ENCODE measurements at places on chromosomes 2 and 18.

GRCh38 chr2:162967811-162968210 is 129.2 kb upstream of the KCNH7 start:
- DNase-seq = no peak

DNA sequence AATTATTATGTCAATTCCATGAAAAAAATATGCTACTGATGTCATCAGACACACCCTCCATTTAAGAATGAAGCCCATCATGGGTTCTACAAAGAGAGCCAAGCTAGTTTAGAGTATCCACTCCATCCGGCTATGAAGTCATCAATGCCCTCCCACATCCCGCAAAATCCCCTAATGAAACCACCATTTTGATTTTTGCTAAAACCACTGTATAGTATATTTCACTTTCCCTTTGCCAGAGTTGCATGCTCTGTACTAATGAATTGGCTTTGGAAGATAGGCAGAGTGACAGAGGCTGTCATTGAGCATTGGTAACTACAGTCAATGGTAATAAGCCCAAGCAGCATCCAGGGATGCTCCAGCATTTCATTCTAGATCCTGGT is 118.6 kb downstream of the ANKRD44 start:
- no peak for DNase-seq

GRCh38 chr2:60478660-60479059 is 74.8 kb downstream of the BCL11A start:
- no peak for DNase-seq

GRCh38 chr2:37500031-37500430 is 155.6 kb downstream of the QPCT start:
- no peak for DNase-seq

DNA sequence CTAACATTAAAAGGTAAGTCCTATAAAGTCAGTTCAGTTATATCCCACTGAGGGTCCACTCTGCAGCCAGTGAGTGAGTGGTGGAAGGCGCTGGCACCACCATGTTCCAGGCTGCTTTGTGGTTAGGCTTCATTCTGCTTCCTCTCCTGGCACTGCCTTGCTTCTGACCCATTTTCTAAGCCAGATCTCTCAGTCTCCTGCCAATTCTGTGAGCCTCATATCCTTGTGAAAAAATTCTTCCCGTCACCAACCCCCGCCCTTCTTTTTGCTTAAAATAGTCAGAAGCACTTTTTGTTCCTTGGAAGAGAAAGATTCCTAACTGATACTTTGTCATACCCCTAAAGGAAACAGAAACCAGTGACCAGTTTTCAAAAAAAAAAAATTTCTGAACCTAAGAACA is 139.8 kb upstream of the NCK2 start:
- no peak for DNase-seq

- no peak for DNase-seq
Observed at GRCh38 chr2:205089958-205090357, 544.7 kb downstream of the PARD3B start.

GRCh38 chr2:64586883-64587481 is 62.9 kb downstream of the AFTPH start:
- DNase-seq = peak; percentile 58

DNA sequence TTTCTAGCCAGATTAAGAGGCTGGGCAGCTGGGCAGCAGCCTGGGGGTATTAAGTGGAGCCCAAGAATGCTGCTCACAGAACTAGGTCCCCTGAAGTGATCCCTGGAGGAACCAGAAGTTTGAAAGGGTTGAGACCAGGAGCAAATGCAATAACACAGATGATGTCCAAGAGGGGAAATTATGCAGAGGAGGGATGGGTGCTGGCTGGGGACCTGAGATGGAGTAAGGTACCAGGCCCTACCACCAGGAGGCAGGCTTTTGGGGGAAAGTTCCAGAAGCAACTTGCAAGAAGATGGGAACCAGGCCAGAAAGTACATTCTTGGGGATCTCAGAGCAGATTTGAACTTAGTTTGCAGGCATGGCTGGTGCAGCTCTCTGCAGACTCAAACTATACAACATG is 175.1 kb downstream of the NCK2 start:
- peak; percentile 66 for DNase-seq

DNA sequence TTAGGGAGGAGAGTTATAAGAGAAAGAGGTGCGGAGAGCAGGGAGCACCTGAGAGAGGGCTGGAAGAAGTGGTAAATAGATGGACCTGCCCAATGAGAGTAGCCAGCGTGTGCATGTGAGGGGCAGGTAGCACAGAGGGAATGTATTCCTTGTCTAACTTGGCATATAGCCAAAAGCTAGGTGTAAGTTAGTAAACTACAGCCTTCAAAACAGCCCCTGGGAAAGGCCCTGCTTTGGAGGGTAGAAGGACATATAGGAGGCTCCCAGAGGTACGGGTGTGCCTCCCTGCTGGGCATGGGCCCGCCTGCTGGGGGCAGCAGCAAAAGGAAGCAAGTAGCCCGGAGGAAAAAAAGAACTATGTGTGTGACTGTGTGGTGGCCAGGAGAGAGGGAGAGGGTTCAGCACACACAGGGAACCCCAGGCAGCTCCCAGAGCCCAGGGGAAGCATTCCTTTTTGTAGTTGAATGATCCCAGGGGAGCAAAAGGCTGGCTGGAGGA is 48.0 kb downstream of the TCF7L1 start:
- DNase-seq = no peak

GRCh38 chr2:28356095-28356911 is 36.4 kb upstream of the FOSL2 start:
- DNase-seq = no peak

DNA sequence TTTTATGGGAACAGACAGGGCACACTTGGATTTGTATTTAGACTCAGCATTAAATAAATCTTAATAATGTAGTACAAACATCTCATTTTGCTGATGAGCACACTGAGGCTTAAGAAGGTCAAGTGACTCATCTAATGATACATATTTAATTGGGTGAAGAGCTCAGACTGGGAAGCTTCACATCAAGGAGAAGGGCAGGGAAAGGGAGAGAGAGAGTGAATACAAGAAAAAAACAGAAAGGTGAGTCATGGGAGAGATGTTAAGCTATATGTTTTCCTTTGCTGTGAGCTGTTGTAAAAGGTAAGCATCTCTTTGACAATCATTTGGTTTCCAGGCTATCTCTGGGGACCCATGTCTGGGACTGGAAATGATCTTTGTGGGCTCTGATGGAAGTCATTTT is 277.8 kb downstream of the SETBP1 start:
- DNase-seq = no peak

DNA sequence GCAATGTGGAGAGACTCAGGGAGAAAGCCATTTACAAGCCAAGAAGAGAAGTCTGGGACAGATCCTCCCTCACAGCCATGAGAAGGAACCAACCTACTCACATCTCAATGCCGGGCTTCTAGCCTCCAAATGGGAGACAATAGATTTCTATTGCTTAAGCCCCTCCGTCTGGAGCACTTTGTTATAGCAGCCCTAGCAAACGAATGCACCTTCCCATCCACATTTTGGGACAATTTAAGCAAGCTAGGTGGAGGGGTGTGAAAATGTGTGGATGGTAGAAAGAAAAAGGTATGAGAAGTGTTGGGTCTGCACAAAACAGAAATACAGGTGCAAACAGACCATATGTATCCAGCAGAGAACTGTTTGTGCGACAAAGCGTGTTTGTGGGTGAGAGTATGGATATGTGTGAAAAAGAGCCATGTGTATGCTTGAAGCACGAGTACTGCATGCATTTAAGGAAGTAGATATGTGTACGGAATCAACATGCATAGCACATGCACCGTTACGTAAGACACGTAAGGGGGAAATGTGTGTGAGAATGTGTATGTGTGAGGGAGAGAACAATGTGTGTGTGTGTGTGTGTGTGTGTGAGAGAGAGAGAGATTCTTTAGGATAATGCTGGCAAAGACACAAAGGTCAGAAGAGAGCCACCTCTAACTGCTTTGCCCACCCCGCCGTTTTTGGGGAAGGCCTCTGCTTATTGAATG is 13.1 kb upstream of the E2F6 start:
- DNase-seq = no peak

DNA sequence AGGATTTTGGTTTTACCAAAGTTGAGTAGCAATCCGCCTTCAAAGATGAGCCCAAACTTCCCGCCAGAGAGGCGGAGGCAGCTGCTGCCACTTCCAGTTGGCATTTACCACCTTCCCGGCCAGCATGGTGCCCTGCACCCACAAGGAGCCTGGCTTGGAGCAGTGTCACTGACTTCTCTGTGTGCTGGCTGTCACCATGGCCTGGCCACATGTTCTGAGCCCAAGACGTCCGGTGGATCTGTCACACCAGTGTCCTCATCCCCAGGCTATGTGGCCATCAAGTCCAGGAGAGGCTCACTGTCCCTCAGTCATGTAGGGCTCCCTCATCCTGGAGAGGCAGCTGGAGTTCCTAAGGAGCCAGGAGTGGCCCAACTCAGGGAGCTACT is 100.6 kb downstream of the ACKR3 start:
- DNase-seq = no peak

DNA sequence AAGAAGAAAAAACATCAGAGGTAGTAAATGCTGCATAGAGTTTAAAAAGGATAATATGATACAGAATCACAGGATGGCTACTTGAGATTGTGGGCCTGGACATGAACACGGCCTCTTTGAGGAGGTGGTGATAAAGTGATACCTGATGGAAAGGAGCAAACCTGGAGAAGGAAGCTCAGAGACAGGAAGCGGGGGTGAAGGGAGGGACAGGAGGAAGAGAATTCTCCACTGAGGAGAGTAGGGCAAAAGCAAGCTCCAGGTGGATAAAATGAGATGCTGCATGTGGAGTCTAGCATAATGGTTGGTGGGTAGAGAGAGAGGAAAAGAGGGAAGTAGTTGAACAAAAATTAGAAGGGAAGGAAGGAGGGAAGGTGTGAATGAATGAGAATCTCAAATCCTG is 77.0 kb upstream of the GALNT3 start:
- DNase-seq = no peak

DNA sequence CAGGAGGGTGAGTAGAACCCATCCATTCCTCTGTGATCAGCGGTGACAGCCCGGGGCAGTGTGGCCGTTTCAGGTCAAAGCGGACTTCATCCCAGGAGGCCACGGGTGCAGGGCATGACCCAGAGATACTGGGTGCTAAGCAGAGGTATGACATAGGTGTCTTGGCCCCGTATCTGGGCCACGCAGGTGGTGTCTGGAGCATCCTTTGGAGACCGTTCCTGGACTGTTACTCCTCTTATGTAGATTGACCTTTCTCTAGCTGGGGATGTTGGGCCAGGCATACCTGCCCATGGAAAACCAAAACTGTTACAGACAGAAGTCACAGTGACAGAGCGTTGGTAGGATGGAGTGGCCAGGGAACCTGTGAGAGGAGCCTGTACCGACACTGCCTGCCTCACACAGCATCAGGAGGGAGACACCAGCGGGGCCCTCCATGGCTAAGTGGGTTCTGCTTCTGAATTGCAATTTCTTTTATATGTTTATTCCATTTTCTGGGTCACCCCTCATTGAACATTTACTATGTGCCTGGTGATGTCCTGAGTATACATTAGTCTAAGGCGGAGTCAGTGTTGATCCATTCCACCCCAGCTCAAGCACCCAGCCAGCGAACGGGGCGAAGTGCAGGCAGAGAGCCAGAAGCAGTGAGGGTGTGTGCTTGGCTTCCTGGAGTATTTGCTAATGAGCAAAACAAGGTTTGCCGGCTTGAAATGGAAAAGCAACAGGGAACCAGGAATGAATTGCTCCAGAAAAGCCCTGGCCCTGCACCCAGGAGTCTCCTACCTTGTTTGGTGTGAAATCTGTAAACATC is 141.7 kb downstream of the SH3RF3 start:
- DNase-seq = no peak

- DNase-seq = no peak
Observed at GRCh38 chr2:190887089-190887488, 6.5 kb downstream of the GLS start.

GRCh38 chr2:37377187-37377532 is 32.7 kb downstream of the QPCT start:
- DNase-seq = no peak

DNA sequence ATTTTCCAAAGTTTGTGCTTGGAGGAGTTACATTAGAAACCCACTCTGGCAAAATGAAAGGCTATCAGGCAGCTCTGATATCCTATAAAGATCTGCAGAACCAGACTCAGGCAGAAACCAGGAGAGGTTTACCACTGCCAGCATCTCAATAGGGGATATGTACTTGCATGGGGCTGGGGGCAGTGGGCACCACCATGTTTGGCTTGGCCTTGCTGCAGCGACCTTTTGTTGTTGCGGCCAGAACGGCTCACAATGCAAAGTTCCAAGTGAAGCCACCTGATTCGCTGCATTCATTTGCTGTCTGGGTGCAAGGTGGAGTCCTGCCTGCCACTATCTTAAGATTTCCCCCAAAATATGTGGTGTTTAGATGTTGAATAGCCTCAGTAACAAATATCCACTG is 81.3 kb downstream of the COPS8 start:
- DNase-seq = no peak

- DNase-seq = no peak
Observed at GRCh38 chr2:217065695-217066405, 206.0 kb upstream of the TNP1 start.

- no peak for DNase-seq
Observed at GRCh38 chr2:39871291-39871761, 92.3 kb upstream of the THUMPD2 start.

GRCh38 chr2:85893428-85894258 is 4.9 kb upstream of the ST3GAL5 start:
- no peak for DNase-seq

GRCh38 chr2:239169311-239170048 is 231.3 kb downstream of the HDAC4 start:
- DNase-seq = no peak

DNA sequence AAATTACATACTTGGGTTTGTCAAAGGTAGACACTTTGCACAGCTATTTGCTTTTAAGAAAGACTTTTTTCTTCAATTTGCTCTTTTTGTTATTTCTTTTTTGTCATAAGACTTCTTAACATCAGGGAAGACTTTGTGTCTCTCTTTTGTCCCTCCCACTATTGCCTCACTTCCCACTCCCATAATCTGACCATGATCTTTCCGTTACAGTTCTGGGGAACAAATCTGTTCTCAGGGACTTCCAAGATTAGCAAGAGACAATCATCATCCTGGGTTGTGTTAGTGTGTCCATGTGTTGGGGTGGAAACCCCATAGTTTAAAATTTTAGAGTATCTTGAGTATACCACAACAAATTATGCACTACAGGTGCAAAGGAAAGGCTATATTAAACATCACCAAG is 75.3 kb downstream of the REV1 start:
- no peak for DNase-seq

GRCh38 chr2:130823886-130824491 is 12.7 kb upstream of the ARHGEF4 start:
- DNase-seq = no peak

GRCh38 chr2:46798041-46798440 is 117.6 kb downstream of the MCFD2 start:
- DNase-seq = no peak

GRCh38 chr2:128714285-128714684 is 395.6 kb upstream of the HS6ST1 start:
- no peak for DNase-seq

- DNase-seq = peak; percentile 59
Observed at GRCh38 chr2:240916571-240917008, 10.5 kb downstream of the CROCC2 start.

DNA sequence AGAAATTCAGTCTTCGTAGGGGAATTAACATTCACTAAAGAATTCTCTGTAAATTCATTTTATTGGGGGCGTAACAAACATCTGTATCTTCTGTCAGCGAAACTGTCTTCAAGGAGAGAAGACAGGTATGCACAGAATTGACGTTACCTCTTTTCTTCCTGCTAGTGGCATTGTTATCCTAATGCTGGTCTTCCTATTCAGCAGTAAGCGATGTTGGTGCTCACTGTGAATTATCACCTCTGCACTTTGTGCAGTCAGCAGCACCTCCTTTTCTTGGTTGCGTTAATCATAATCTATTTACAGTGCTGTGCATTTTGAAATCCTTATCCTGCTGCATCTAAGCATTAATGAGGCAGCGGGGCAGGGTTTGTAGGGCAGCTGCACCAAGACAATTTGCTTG is 362.3 kb downstream of the SLC4A3 start:
- DNase-seq = no peak
